ENCODE measurements at places on chromosomes 13 and 19.

DNA sequence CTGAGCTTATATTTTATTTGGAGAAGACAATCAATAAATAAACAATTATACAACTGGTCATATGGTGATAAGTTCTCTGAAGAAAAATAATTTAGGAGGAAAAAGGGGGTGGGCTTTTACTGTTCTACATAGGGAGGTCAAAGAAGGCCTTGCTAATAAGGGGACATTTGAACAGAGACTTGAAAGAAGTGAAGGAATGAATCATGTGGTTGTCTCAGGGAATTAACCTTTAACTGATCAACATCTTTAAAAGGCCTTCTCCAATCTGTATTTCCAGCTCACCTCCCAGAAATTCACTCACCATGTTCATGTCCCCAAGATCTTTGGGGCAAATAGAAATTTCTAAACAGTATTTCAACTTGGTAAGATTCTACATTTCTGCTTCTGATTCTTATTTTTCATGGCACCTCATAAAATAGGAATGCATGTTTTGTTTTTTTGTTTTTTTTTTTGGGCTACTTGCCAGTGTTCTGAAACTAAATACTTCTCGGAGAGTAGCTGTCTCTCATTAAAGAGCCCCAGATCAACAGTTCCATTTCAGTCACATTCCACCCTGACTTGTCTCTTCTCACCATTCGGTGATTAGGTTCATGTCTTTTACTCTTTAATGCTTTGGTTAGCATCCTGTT is 19.2 kb upstream of the LPAR6 start:
- no peak for DNase-seq

GRCh38 chr13:99277629-99278028 is 19.4 kb upstream of the GPR18 start:
- DNase-seq, result no peak

- no peak for DNase-seq
These were observed 66.6 kb downstream of the COL4A1 start for GRCh38 chr13:110240352-110240751.

GRCh38 chr19:7265963-7266362 is 28.3 kb downstream of the INSR start:
- no peak for DNase-seq

DNA sequence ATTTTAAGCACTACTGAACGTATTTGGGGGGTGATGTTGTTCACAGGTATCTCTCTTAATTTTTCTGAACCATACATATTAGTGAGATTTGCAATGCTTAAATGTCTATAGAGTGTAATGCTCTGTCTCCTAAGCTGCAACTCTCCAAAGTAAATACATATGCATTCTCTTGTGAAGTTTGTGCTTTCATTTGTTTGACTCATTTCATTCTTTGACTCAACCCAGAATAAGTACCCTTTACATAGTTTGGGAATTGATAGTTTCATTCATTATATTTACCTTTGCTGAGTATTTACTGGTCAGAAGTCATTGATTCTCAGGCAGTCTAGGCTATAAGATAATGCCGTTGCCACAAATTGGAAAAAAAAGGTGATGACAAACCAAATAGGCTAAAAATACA is 406.9 kb downstream of the FGF9 start:
- DNase-seq, result no peak

- DNase-seq, result no peak
These were observed 11.7 kb upstream of the PROZ start for GRCh38 chr13:113146750-113147149.

DNA sequence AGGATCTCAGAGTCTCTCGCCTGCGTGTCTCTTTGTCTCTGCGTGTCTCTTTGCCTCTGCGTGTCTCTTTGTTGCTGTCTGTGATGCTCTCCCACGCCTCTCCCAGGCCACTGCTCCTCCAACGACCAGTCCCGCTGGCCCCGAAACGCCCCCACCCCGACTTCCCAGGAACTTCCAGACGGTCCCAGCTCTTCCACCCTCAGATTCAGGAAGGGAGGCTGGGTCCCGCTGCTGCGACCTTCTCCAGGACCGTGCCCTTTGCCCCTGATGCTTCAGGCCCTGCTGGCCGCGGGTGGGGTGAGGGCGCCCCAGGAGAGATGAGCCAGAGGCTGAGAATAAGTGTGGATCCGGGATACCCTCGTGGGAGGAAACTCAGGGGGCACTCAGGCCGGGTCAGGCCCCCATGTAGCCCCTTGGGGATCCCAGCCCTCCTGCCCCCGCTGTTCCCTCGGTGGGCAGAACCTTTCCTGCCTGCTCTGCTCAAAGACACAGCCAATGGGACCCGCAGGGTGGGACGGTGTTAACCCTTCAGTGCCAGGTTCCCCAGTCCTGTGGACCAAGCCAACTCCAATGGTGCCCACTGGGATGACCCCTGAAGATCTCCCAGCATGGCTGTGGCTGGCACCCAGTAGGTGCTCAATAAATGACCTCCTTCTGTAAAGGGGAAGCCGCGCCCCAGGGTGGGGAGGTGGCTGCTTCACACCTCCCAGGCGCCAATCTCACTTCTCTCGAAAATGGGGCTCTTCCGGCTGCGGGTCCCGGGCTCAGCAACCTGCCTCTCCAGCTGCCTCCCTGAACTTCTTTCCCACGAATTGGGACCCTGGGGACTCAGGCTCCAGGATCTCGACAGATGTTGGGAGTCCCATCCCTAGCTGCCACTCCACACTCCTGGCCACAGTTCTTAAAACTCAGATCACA is 1.5 kb upstream of the S1PR5 start:
- DNase-seq, result no peak

DNA sequence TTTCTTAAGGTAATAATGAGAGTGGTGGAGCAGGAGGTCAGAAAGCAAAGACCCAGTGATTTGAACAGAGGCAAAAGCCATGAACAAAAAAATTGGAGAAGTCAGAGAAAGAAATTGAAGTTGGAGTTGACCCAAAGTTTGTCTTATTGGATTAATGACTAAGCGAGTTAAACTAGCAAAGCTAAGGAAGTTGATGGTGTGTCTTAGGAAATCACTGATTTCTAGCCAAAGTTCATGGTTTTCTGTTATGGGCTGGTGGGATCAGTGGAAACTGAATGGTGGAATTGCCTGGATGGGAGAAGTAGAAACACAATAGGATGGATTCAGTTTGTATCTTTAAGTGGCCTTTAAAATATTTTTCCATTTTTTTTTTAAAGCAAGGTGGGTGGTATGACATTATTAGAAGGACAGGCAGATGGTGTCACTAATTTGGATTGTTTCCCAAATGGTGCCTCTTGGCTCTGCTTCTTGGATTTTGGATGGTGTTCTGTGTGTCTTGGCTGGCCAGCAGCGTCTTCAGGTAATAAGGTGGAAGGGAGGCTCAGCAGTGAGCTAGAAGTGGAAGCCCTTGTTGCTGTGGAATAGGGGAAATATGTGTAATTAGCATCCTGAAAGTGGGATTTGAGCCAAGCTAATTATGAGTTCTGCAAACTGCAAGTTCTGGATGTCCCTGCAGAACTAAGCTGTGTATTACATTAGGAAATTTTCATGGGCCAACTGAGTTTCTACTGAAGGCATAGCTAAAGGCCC is 302.9 kb downstream of the LMO7 start:
- no peak for DNase-seq

- peak; percentile 25 for DNase-seq
These were observed 919 bp downstream of the GTF3A start for GRCh38 chr13:27425158-27425917.

- peak; percentile 70 for DNase-seq
These were observed 461 bp upstream of the HSPB6 start for GRCh38 chr19:35757231-35757748.
